Mammary microvascular endothelial cell (primary cell): ENCODE measurements at places on chromosomes 7 and 10. TPM values are rescaled to one million over a fixed set of nuclear protein-coding genes. Genes with fewer than 3 reads are reported as not detected.

Gene MRLN
- not detected in 2 replicates for total RNA-seq

Gene CYP26C1
- 0.30 and 2.5 TPM in 2 replicates for total RNA-seq

Gene ZNF12
- total RNA-seq = 6.4 TPM in 2 replicates

Gene CAMK1D
- 1.3 and 1.4 TPM in 2 replicates for total RNA-seq

Gene DIP2C
- 4.9 and 6.2 TPM in 2 replicates for total RNA-seq

Gene SPRN
- 0.05 TPM in 1 of 2 replicates, not detected in the other for total RNA-seq

Gene GRID2IP
- not detected in 2 replicates for total RNA-seq

Gene RBP3
- not detected in 2 replicates for total RNA-seq

Gene WEE2
- total RNA-seq = not detected in 2 replicates

Gene STX1A
- 5.1 and 6.1 TPM in 2 replicates for total RNA-seq

Gene PVRIG
- total RNA-seq = not detected in 2 replicates

Gene SLC16A9
- 0.10 and 0.13 TPM in 2 replicates for total RNA-seq

Gene FANK1
- 0.54 and 1.9 TPM in 2 replicates for total RNA-seq

Gene DEPP1
- total RNA-seq = 32.3 and 40.5 TPM in 2 replicates

Gene SHLD2
- 17.8 and 18.3 TPM in 2 replicates for total RNA-seq

Gene PRPS1L1
- total RNA-seq = not detected in 2 replicates

Gene DENND11
- total RNA-seq = 10.9 and 12.7 TPM in 2 replicates

Gene RINT1
- 18.2 and 19.9 TPM in 2 replicates for total RNA-seq
